PC-3 (cell line): ENCODE measurements at places on chromosomes 1 and 21. TPM values are rescaled to one million over a fixed set of nuclear protein-coding genes. Genes with fewer than 3 reads are reported as not detected.
A peak's percentile ranks its signal among the peaks of the same experiment; 100 is the strongest.

DPYD gene
- 11.7 and 12.8 TPM in 2 replicates for total RNA-seq

LEFTY2 gene
- not detected in 2 replicates for total RNA-seq

- peaks cover 43% of the 10 kb centered on the region for H3K27me3 ChIP-seq
- H3K4me3 ChIP-seq, result no peak overlapping the region
- no peak overlapping the region for H3K27ac ChIP-seq
Measured at GRCh38 chr1:112250892-112251291, 145.1 kb upstream of the CTTNBP2NL start.

DNA sequence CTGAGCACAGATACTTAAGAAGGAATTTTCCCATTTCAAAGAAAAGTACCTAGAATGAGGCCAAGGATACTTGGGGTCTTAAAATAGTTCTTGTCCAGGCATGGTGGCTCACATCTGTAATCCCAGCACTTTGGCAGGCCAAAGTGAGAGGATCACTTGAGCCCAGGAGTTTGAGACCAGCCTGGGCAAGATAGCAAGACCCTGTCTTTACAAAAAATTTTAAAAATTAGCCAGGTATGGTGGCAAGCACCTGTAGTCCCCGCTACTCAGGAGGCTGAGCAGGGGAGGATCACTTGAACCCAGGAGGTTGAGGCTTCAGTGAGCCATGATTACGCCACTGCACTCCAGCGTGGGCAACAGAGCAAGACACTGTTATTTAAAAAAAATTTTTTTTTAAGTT is 29.0 kb downstream of the NFYC start:
- H3K27ac ChIP-seq, result no peak overlapping the region
- no peak overlapping the region for H3K4me3 ChIP-seq
- H3K4me1 ChIP-seq, result no peaks in the 10 kb centered on the region
- no peaks in the 10 kb centered on the region for H3K36me3 ChIP-seq
- H3K27me3 ChIP-seq, result no peaks in the 10 kb centered on the region
- no peak for DNase-seq

GRCh38 chr1:181482521-181483284 is 614 bp upstream of the CACNA1E start:
- H3K27me3 ChIP-seq, result peaks cover 59% of the 10 kb centered on the region
- no peaks in the 10 kb centered on the region for H3K4me1 ChIP-seq
- no peak overlapping the region for H3K4me3 ChIP-seq
- no peak overlapping the region for H3K27ac ChIP-seq

DNA sequence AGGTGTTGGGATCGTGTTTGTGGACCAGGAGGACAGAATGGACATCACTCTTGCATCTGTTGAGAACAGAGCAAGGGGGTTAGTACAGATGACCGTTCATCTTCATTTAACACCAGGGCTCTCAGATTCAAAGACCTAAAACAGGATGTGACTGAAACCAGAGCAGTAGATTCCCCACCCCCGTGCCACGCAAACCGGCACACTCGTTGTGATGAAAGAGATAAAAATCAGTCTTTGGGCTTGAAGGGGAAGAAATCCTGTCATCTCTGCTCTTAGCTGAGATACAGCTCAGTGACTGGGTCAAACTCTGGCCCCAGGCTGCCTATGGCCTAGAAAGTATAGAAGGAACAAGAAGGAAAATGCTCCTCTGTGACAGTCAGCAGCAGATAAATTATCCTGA is 146.2 kb upstream of the KRTAP19-8 start:
- no peaks in the 10 kb centered on the region for H3K36me3 ChIP-seq
- H3K27ac ChIP-seq, result no peak overlapping the region
- H3K4me3 ChIP-seq, result no peak overlapping the region
- no peaks in the 10 kb centered on the region for H3K4me1 ChIP-seq

RNU1-4 gene
- under 0.01 TPM in 2 replicates for total RNA-seq

DNA sequence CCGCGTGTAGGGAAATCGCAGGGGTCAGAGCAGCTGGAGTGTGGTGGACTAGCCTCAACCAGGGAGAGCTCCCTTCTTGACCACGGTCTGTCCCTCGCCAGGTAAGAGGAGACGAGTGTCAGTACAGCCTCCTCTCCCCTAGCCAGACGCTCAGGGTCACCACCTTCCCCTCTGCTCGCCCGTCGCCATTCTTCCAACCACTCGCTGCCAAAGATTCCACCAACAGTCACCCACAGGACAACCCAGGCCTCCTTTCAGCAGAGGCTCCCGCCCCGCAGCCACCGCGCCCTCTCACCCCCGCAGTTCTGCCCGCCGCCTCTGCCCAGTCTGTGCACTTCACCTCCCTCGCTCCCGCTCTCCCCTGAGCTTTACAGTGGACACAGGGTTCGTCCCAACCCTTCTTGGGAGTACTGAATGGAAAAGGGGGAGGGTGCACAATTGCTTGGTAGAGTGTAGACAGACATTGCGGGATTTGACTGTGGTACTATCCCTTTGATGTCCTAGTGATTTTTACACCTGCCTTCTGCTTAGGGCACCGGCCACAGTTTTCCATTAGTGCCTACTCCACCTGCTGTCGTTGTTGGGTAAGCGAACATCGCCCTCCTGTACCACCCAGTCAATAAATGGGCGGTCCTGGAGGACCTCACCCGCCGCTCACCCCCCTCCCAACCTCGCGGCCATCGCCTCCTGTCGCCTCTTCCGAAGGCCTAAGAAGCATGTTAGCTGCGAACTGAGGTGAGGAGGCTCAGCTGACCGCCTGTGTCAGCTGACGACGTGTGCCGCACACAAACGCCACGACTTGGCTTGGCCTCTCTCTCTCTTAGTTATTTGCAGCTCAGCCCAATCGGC is 9.2 kb upstream of the NBPF11 start:
- no peak overlapping the region for H3K4me3 ChIP-seq
- H3K27ac ChIP-seq, result no peak overlapping the region
- H3K27me3 ChIP-seq, result no peaks in the 10 kb centered on the region
- peaks cover 2% of the 10 kb centered on the region for H3K4me1 ChIP-seq

WRAP73 gene
- 57.2 and 67.8 TPM in 2 replicates for total RNA-seq

PTGFR gene
- total RNA-seq, result 6.8 and 7.8 TPM in 2 replicates

GJC2 gene
- total RNA-seq, result 1.2 and 2.2 TPM in 2 replicates

KRTAP11-1 gene
- not detected in 2 replicates for total RNA-seq

CD84 gene
- not detected in 2 replicates for total RNA-seq

DNA sequence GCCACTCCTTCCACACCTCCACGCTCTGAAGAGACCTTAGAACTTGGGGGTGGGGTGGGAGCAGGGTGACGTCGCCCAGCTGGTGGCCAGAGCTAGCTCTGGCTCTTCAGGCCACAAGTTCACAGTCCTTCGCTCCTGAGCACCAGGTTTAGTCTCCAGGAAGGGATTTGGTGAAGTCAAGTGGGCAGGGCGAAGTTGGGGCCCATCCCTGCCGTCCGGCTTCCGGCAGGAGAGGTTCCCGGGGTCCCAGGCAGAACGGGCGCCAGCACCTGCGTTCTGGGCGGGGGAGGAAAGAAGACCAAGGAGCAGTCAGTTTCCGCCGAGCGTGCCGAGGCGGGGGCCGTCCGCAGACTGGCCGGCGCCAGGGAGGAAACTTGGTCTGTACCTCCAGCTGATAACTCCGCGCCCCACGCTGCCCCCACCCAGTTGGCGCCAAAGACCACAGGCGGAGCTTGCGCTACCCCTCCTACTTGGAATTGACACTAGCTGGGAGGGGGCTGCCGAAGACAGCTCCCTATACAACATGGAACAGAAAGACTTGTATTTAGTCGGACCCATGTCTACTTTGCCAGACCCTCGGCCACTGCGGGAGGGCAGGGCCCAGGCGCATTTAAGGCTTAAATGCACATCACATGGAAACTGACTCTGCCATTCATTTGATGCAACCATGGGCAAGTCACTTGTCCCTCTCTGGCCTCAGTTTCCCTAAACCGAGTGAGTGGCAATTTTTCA is 995 bp downstream of the ID3 start:
- DNase-seq, result peak; percentile 37
- peak overlapping the region; percentile 27 for H3K27ac ChIP-seq
- no peaks in the 10 kb centered on the region for H3K36me3 ChIP-seq
- no peaks in the 10 kb centered on the region for H3K27me3 ChIP-seq
- peak overlapping the region; percentile 82 for H3K4me3 ChIP-seq

S1PR1 gene
- total RNA-seq, result 2.1 TPM in 2 replicates

GRCh38 chr1:51819810-51820209 is 58.7 kb downstream of the NRDC start:
- H3K4me1 ChIP-seq, result no peaks in the 10 kb centered on the region
- H3K27me3 ChIP-seq, result no peaks in the 10 kb centered on the region
- H3K36me3 ChIP-seq, result peaks cover 49% of the 10 kb centered on the region
- no peak for DNase-seq

- H3K4me1 ChIP-seq, result peaks cover 49% of the 10 kb centered on the region
- DNase-seq, result peak; percentile 99
- H3K36me3 ChIP-seq, result no peaks in the 10 kb centered on the region
- H3K27ac ChIP-seq, result peak overlapping the region; percentile 97
- peak overlapping the region; percentile 27; the same call in 1 of the 2 replicates for H3K4me3 ChIP-seq
Measured at GRCh38 chr1:203558064-203558760, 64.3 kb downstream of the OPTC start.

- no peaks in the 10 kb centered on the region for H3K4me1 ChIP-seq
- no peak overlapping the region for H3K27ac ChIP-seq
- no peak overlapping the region for H3K4me3 ChIP-seq
- no peaks in the 10 kb centered on the region for H3K27me3 ChIP-seq
- H3K36me3 ChIP-seq, result no peaks in the 10 kb centered on the region
Measured at GRCh38 chr1:199453723-199454122, 573.8 kb upstream of the NR5A2 start.

DNA sequence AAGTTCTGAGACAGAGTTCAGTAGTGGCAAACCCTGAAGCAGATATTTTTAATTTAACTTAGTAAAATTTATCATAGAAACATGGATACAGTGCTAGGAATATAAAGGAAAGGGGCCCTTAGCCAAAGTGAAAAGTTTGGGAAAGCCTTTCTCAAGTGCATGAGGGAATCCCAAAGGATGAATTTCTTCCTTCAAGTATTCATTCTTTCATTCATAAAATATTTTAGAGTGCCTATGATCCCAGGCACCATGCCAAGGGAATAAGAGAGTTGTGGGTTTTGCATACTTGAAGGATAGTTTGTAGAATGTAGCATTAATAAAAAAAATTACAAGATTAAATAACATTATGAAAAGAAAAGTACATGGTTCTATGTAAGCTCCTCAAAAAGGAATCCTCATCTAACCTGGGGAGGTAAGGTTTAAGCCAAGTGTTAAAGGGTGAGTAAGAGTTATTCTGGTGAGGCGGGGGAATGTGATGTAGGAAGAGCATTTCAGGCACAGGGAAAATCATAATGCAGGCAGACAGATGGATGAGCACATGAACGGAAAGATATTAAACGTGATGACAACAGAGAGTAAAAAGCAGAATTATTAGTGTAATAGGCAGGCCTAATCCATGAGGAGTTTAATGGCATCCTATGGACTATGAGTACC is 40.4 kb upstream of the NTNG1 start:
- no peak overlapping the region for H3K27ac ChIP-seq
- DNase-seq, result no peak
- H3K4me1 ChIP-seq, result no peaks in the 10 kb centered on the region

GRCh38 chr1:231778009-231778719 is 151.6 kb downstream of the DISC1 start:
- peak; percentile 89 for DNase-seq
- H3K4me3 ChIP-seq, result no peak overlapping the region
- peaks cover 25% of the 10 kb centered on the region for H3K4me1 ChIP-seq
- H3K36me3 ChIP-seq, result no peaks in the 10 kb centered on the region
- H3K27me3 ChIP-seq, result no peaks in the 10 kb centered on the region

FCMR gene
- 1.5 and 4.6 TPM in 2 replicates for total RNA-seq

- H3K27me3 ChIP-seq, result no peaks in the 10 kb centered on the region
- no peak for DNase-seq
- no peaks in the 10 kb centered on the region for H3K36me3 ChIP-seq
- H3K4me1 ChIP-seq, result peaks cover 24% of the 10 kb centered on the region
- no peak overlapping the region for H3K27ac ChIP-seq
Measured at GRCh38 chr1:58924821-58925220, 141.0 kb upstream of the JUN start.

DNA sequence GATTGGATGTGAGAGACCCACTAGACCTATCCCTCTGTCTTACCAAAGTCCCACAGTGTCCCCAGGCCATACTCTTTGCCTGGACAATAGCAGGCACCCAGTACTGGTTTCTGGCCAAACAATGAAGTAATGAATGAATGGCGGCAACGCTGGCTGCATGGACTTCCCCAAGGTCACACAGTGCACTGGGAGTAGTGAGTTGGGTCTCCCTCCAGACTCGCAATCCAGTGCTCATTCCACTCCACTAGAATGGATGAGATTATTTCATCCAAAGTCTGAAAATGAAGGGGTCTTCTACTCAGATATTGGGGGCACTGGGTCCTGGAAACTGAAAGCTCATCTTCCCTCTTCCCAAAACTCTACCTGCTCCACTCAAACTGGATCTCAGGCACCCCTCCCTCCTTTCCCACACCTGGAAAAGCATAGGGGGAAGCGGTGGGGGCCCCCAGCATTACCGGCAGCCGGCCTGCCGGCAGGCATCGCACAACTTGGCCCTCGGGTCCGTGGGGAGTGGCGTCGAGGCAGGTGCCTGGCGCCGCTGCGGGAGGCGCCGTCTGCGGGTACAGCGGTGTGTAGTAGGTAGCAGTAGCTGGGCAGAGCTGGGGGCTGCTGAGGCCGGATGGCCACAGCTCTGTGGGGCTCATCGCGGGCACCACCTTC is 816 bp downstream of the E2F2 start:
- H3K27ac ChIP-seq, result no peak overlapping the region
- H3K27me3 ChIP-seq, result no peaks in the 10 kb centered on the region
- no peaks in the 10 kb centered on the region for H3K36me3 ChIP-seq
- H3K4me3 ChIP-seq, result peak overlapping the region; percentile 71
- no peak for DNase-seq

KLF17 gene
- total RNA-seq, result 0.26 and 0.58 TPM in 2 replicates

DNA sequence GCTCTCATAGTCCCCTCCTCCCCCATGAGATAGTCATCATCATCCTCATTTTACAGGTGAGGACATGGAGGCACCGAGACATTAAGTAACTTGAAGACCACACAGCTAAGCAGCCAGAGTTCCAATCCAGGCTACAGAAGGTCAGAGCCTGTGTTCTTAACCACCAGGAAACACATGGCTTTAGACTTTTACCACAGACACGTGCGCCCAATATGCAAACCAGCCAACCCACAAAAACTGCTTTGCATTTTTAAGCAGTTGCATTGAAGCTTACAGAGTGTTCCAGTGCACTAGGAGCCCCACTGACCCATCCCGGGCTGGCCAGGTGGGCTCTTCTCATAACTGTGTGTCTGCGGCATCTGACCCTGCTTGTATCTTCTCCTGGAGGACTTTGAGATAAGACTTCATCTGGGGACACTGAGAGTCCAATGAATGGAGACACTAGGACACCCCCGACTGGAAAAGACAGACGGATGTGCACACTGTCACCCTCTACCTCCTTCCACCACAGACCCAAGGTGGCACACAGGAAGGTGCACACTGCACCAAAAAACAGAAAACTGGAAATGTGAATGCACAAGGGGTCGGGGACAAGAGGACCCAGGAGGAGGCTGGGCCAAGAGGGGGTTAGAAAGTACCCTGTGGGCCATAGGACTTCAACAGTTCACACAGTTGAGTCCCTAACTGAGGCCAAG is 56.4 kb downstream of the ETS2 start:
- no peak overlapping the region for H3K27ac ChIP-seq
- no peaks in the 10 kb centered on the region for H3K36me3 ChIP-seq
- no peaks in the 10 kb centered on the region for H3K27me3 ChIP-seq
- DNase-seq, result no peak
- no peak overlapping the region for H3K4me3 ChIP-seq

GRCh38 chr1:35591211-35591610 is 18.1 kb downstream of the TFAP2E start:
- H3K27ac ChIP-seq, result no peak overlapping the region
- H3K4me3 ChIP-seq, result no peak overlapping the region
- H3K4me1 ChIP-seq, result no peaks in the 10 kb centered on the region
- no peak for DNase-seq
- no peaks in the 10 kb centered on the region for H3K27me3 ChIP-seq

GRCh38 chr1:15196807-15197530 is 43.4 kb downstream of the TMEM51 start:
- H3K4me1 ChIP-seq, result peaks cover 24% of the 10 kb centered on the region
- H3K4me3 ChIP-seq, result no peak overlapping the region
